T-helper 2 cell treated with Interferon-gamma antibody and Interleukin-4, amounts not matched to agents 5 μg/mL and 100 μg/mL, for 36 hours (primary cell): ENCODE measurements at places on chromosomes 7 and 10.

GRCh38 chr10:75013007-75013406 is 98.4 kb upstream of the SAMD8 start:
- no peak for DNase-seq

DNA sequence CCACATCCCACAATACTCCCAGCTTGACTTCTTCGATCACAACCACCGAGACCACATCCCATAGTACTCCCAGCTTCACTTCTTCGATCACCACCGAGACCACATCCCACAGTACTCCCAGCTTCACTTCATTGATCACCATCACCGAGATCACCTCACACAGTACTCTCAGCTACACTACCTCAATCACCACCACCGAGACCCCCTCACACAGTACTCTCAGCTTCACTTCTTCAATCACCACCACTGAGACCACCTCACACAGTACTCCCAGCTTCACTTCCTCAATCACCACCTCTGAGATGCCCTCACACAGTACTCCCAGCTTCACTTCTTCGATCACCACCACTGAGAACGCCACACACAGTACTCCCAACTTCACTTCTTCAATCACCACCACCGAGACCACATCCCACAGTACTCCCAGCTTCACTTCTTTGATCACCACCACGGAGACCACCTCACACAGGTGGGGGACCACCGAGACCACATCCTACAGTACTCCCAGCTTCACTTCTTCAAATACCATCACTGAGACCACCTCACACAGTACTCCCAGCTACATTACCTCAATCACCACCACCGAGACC is 8.6 kb downstream of the MUC3A start:
- no peak for DNase-seq

- DNase-seq, result no peak
These were observed 14.8 kb downstream of the PRKRIP1 start for GRCh38 chr7:102410918-102411317.

DNA sequence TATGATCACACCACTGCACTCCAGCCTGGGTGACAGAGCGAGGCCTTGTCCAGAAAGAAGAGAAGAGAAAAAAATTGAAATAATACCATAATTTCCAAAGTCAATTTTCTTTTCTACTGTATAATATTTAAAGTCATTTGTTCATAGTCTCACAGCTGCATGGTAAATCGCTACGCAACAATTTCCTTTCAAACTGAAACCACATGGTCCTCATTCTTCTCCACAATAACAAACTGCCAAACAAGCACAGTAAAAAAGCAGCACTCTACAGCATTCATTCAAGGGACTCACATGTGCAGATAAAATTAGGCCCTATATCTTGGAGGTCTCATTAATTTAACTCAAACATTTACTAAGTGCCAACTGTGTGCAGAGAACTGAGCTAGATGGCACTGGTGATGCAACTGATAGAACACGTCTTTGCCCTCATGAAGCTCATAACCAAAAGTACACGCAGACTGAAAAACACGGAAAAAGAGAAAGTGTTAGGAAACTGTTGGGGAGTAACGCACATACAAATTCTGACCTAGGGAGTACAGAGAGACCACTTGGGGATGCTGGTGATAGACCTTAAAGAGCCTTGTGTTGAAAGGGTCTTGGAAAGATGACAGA is 68.4 kb upstream of the SRRM3 start:
- no peak for DNase-seq

GRCh38 chr7:107059468-107059867 is 15.0 kb downstream of the PRKAR2B start:
- DNase-seq, result no peak

DNA sequence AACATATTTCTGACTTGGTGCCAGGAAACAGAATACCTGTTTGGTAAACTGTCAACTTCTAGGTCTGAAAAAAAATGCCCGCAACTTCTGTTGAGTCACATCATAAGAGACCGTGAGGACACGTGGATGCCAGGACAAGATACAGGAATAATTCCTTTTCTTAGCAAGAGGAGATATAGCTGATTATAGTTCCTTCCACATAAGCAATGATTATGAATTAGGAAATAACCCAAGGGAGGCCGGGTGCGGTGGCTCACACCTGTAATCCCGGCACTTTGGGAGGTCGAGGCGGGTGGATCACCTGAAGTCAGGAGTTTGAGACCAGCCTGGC is 75.2 kb downstream of the CDC123 start:
- DNase-seq, result no peak

DNA sequence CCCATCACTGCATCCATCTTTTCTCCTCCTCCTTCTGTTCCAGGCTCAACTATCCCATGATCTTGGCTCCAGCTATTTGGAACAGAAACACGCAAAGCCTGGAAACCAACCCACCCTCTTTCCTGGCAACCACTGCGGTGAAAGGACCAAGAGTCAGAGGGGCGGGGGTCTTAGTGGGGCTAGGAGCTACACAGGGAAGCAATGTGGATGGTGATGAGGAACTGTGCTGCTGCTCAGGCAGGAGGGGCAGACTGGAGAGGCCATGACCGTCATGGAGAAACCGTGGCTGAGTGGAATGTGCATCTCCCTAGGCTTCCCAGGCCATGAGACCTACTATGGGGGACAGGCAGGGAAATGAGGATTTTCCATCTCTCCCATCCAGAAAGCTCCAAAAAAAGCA is 25.6 kb downstream of the PLAC9 start:
- DNase-seq, result no peak

- DNase-seq, result no peak
These were observed 6.5 kb downstream of the VSIR start for GRCh38 chr10:71766717-71767419.

- DNase-seq, result peak; percentile 47
These were observed 9.2 kb downstream of the BNIP3 start for GRCh38 chr10:131972474-131973071.

DNA sequence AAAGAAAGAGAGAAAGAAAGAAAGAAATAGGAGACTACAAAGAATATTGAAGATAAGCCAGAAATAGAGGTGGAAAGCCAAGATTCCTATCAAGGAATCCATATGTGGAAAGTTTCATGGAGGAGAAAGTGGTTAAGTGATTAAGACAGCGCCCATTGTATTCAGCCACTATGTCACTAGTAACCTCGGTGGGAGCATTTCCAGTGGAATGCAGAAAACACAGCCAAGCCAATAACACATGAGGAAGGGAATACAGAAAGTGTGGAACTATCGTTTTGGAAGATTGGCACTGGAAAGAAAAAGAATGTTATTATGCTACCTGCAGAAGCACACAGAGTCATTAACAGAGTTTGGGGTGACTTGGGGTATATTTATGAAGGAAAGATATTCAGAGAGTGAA is 2.7 kb downstream of the MGAM2 start:
- DNase-seq, result no peak

DNA sequence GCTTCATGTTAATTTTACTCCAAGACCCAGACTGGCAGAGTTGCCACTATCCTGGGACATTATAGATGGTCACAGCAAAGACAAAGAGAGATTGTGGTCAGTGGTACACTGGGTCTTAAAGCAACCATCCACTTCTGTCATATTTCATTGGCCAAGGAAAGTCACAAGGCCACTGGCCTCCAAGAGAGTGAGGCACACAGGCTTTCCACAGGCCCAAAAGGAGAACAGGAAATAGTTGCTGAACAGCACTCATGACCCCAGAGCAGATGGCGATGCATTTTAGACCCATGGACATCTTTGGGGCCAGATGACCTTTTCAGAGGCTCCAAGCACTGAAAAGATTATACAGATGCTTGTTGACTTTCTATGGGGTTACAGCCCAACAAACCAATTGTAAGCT is 97.4 kb downstream of the ARID5B start:
- DNase-seq, result no peak

- DNase-seq, result no peak
These were observed 973.5 kb downstream of the ANKRD7 start for GRCh38 chr7:119197877-119198527.

DNA sequence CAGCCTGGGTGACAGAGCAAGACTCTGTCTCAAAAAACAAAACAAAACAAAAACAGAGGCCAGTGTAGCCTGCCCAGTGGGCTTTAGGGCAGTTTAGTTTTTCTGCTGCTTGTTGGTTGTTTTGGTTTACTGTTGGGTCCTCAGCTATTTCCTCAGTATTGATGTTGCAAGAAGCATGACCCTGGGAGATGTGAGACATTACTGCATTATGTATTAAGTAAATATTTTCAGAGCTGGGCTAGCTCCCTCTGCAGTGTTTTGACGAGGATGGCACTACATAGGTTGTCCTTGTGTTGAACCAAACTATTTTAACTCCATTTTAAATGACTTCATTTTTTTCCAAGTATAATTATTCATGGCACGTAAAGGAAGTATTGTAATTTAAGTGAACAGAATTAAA is 4.8 kb downstream of the AKAP9 start:
- no peak for DNase-seq

DNA sequence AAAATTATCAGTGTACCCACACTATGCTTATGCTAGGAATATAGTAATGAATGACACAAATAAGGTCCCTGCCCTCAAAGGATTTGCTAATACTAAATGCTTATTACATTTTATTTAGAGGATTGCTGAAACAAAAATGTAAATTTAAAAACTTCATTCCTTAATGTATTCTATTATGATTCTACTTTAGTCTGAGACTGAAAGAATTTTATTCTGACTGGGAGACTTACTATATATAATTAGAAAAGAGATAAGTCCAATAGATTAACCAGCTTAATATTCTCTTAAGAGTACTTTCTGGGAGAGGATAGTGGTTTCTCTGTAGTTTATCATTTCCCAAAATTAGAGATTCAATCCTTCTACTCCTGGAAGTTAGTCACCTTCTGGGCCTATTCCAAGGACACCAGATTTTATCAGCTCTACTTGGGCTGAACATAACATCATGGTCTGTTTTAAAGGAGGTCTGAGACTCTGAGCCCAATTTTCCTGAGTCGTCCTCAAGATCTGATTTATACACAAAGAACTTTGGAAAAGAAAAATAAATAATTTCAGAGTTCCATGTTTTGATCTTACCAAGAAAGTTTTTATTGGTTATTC is 41.1 kb downstream of the ASZ1 start:
- DNase-seq, result no peak

GRCh38 chr10:11425296-11425610 is 186.2 kb downstream of the USP6NL start:
- no peak for DNase-seq

DNA sequence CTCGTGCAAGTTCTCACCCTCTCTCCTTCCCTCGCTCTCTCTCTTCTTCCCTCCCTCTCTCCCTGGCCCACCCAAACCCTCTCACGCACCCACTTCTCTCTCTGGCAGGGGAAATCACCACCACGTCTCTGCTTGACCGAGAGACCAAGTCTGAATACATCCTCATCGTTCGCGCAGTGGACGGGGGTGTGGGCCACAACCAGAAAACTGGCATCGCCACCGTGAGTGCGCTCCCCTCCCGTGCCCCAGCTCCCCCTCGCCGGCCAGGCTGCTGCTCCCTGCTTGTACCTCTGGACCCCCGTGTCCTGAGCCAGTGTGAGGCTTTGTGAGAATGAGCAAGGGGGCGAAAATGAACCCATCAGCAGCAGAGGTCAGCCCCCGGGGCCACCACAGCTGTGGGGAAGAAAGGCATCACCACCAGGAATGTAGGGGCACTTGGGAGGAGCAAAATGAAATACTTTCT is 25.5 kb downstream of the C10orf105 start:
- no peak for DNase-seq

GRCh38 chr10:5958675-5959074 is 18.7 kb downstream of the IL15RA start:
- DNase-seq, result no peak

DNA sequence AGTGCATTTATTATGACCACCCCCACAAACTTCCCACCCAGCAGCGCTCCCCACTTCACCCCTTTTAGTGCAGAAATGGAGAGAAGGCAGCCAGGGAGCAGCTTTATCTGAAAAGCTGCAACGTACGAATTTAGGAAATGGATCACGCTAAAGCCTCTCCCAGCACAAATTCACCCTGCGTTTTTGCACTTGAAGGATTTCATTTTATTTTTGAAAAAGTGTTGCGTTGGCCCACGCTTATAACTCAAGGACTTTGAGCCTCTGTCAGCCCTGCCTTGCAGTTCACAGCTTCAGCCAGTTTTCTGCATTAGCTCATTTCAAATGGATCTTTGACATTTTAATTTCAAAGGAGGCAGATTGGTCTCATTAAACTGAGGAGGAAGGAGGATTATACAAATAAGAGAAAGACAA is 556.1 kb downstream of the KCNMA1 start:
- no peak for DNase-seq

GRCh38 chr10:69338547-69339450 is 60.5 kb downstream of the HK1 start:
- no peak for DNase-seq

DNA sequence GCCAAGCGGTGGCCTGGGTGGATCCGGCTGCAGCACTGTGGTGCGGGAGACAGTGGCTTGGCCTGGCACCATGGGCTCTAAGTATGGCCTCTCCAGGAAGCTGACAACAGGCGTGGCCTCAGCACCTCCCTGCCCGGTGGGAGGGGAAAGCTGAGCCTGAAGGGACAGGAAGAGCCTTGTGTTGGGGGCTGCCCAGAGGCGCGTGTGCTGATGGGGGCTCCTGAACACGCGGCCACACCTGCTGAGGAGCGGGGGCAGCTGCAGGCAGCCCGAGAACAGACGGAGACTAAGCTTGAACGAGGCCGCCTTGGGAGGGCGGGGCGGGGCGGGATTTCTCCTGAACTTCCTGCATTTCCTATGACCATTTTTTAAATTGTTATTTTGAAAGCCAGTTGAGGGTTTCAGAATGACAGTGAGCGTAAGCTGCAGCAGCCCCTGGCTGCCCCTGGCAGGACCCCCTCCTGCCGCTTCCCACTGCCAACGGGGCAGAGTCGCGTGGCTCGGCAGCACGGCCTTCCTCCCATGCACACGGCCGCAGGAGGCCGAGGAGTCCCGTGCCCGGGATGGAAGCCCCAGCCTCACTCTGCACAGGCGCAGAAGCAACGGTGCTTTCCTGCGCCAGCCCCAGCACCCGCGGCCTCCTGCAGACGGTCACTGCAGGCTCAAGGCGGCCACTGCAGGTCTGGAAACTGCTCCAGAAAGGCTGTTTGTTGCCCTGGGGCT is 43.2 kb downstream of the DPYSL4 start:
- peak; percentile 40 for DNase-seq

GRCh38 chr10:30059209-30060107 is at the start of gene JCAD:
Gene JCAD, minus strand, starts transcription at chr10:30059586. Its CDS starts 11,774 bp downstream, at chr10:30047812.
- DNase-seq, result peak; percentile 63

DNA sequence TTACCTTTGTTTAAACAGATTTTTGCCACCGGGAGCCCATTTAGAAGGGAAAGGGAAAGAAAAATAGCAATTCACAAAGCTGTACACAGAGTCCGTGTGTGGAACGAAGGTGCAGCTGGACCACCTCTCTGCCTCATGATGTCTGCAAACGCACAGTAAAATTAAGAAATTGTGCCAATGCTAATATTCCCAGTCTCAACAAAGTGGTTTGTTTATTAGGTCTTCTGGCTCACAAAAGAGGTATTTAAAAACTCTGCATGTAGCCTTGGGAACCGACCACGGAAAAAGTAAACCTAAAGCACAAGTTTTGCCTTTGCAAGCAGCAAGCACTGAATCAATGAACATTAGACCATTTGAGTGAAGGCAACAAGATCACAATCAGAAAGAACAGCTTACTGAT is 57.7 kb downstream of the CREB3L2 start:
- DNase-seq, result no peak
